CD4-positive, alpha-beta memory T cell (primary cell): ENCODE measurements at places on chromosomes 2 and 18. TPM values are rescaled to one million over a fixed set of nuclear protein-coding genes. Genes with fewer than 3 reads are reported as not detected.

MEP1B gene
- polyA plus RNA-seq, result not detected

CCDC121 gene
- 1.2 TPM for polyA plus RNA-seq

WNT10A gene
- polyA plus RNA-seq, result 8.1 TPM

TBC1D8 gene
- polyA plus RNA-seq, result 0.15 TPM

MYOM1 gene
- polyA plus RNA-seq, result 0.18 TPM

TXNDC9 gene
- 56.3 TPM for polyA plus RNA-seq

- no peak for DNase-seq
These were observed 59.1 kb downstream of the MAP3K20 start for GRCh38 chr2:173134703-173135102.

- no peak for DNase-seq
These were observed 79.8 kb upstream of the NOSTRIN start for GRCh38 chr2:168722592-168722991.

DNA sequence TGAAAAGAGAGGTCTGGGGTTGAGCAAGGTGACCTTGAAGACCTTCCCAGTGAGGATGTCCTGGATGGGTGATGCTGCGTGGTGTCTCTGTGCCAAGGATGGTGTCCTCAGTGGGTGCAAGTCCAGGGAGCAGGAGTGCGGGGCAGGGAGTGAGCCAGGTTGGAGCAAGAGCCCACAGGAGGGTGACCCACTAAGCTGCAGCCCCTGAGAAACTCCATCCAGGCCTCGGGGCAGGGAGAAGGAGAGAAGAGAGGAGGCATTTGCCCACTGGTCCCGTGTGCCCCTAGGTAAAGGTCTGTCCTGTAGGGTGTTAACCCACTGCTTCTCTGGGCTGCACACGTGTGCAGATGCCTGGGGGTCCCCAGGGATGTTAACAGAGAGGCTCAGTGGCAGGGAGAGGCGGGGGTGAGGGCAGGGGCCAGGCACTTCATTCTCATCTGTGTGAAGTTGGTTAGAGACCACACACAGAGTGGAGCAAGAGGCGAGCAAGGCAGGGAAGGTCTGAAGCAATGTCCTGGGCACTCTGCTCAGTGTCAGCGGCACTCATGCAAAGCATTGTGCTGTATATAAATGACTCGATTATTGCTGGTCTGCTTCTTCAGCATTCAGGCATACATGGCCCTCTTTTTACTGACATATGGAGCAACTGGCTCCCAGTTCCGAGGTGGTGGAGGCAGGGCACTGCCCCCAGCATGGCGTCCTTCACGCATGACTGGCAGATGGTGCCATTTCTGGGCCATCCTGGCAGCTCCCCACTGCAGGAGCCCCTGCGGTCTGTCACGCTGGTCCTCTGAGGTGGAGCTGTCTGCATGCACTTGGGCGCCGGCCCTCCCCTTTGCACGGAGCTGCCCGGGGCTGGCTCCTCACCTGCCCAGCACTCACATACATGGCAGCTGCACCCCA lies 117.2 kb upstream of the HS6ST1 start:
- DNase-seq, result no peak

DNA sequence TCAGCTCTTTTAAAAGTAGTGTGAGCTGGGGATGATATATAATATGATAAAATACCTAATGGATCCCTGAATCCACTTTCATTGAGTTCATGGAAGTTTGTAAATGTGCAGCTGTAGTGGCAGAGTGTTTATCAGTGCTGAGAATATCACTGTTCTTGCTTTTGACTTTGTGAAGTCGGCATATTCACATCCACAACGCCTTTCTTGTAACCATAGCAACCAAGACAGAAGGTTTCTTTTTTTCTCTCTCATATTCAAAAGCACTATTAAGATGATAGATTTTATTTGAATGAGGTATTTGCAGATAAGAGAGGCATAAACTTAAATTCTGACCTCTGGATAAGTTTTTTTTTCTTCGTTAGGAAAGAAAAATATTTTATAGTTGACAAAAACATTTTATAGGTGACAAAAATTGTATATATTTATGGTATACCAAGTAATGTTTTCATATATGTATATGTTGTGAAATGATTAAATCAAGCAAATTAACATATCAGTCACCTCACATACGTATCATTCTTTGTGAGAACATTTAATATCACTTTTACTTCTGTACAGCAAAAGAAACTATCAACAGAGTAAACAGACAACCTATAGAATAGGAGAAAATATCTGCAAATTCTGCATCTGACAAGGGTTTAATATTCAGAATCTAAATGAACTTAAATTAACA lies 130.0 kb downstream of the PLCL1 start:
- peak; percentile 33 for DNase-seq

- DNase-seq, result no peak
These were observed 311.1 kb downstream of the NR4A2 start for GRCh38 chr2:156021146-156022040.

DNA sequence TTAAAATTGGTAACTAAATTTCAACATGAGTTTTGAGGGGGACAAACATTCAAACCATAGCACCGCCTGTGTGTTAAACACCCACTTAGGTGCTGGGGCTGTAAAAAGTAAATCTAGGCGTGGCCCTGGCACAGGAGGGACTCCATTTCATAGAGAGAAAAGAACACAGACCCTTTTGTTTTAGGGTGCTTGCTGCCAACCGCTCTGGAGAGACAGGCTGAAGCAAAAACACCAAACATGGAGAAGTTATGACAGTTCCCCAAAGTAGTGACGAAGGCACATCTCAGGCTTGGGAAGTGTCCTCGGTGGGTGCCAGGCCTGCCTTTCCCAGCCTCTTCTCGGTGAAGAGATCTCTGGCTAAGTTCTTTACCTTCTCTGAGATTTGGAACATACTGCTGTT lies 5.1 kb downstream of the ACTG2 start:
- no peak for DNase-seq

DNA sequence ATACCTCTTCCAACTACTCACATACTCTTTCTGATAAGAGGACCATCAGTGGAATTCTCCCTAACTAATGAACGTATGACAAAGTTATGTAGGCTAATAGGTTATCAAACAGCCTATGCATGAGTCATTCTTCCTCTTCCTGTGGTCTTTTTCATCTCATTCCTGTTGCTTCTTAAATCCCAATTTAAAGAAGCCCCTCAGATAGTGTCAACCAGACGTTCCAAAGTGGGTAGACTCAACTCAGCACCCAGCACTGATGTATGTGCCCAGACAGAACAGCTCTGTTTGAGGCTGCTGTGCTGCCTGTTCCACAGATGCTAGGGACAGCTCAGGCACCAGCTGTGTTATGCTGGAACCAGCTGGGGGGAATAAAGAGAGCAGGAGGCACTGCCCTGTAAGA lies 52.6 kb downstream of the CXCR4 start:
- DNase-seq, result no peak

DNA sequence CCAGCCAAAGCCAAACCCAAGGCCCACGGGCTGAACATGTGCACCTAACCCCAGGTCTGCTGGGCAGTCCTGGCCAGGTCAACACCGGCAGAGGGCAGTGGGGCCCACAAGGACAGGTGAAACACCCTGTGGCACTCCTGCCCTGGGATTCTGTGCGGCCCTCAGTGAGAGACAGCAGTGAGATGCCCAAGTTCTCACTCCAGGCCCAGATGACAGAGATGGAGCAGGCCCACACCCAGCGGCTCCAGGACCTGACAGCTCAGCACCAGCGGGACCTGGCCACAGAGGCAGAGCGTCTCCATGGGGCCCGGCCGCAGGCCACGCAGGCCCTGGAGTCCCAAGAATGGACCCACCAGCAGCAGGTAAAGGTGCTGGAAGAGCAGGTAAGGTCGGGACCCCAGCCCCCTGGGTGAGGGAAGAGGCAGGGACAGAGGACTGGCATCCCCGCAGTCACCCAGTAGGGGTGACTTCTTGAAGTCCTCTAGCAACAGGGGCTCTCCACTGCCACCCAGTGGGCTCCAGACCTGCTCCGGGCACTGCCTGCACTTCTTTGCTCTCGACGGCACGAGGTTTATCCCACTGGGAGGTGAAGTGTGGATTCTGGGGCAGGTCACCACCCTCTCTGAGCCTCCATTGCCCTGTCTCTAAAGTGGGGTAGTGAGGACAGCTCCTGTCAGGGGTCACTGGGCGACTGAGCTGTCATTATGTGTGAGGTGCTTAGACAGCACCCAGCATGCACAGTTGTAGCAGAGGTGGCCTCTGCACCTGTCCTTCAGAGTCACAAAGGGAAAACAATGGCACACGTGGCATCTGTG lies 8.8 kb upstream of the SNED1 start:
- DNase-seq, result no peak

DNA sequence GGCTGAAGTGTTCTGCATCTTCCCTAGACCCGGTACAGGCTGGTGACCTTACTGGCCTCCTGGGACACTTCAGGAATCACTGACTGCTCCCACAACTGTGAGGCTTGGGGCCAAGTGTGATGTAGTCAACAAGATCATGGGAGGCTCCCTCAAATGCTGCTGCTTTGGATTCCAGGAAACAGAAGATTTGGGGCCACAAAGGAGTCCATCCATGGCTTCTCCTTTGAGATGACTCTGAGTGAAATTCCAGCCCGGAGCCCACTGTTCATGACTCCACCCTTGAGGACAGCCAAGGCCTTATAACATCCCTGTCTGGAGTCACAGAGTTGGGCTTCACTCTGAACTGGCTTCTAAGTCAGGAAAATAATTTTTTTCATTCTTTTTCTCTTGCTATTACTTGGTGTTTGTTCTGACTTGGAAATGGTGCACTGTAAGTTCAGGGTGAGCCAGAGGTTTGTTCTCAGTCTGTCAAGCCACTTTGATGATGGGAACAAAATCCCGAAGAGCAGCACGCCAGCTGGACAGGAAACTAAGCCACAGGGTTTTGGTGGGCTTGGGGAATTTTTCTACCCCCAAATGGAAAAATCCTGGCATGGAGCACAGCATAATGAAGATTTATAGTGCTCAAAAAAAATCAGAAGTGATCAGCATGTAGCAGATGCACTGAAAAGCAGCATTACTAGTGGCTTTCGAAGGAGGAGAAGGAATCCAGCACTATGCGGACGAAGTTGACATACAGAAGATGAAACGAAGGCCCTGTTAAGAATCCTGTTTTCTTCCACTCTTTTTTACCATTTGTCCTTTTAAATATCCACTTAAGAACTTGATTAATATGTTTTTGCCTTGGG lies 98.1 kb upstream of the ZFP36L2 start:
- DNase-seq, result no peak

DNA sequence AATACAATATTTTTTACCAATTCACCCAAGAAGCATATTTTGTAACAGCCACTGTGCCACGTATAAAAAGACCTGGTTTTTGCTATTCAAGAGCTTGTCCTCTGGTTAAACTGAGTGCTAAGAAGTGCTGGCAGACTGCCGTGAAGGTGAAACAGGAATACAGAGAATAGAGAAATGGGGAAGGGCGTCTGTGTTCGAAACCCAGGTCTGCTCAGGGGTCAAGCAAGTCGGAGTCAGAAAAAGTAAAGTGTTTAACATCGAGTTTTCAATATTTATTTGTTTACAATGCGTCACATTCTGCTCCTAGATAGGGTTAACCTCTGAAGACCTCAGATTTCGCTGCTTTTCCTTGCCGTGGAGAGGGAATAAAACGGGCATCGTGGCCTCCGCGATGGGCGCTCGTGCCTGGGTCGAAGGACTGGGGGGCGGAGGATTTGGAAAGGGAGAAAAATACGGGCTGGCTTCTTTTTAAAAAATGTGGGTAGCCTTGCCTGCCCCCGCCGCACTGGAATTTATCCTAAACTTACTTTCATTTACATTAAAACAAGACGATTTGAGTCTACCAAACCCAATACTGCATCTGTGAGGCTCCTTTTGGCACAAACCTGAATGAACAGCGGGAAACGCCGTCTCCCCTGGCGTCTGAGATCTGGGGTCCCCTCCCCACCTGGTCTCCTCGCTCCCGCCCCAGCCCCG lies 1.1 kb upstream of the SNTG2 start:
- no peak for DNase-seq

GRCh38 chr2:40591774-40592173 lies 139.9 kb upstream of the SLC8A1 start:
- DNase-seq, result no peak

DNA sequence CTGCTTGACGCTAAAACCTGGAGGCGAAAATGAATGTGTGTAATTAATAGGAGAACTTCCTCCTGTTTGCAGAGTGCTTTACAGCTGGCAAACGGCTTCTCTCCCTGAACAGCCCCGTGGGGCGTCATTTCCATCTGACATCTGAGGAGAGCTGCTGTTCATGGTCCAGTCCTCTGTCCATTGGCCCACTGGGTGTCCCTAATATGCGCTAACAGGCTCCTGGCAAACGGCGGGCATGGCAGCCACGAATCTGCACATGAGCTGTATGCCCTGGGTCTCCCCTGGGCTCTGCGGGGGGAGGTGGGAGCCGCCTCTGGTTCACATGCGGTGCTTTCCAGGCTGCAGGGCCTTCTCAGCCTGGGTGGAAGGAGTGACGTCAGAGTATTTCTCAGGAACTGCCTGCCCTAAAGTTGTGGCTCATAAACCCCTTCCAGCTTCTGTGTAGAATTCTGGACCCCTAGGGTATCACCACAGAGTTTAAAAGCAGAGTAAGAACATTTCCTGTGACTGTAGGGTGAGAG lies 73.2 kb downstream of the LRRFIP1 start:
- peak; percentile 75 for DNase-seq

GRCh38 chr18:48800466-48800865 lies 150.3 kb downstream of the SMAD7 start:
- no peak for DNase-seq

GRCh38 chr2:22690096-22690495 lies 694.9 kb upstream of the KLHL29 start:
- no peak for DNase-seq

GRCh38 chr2:15159751-15160177 lies 401.4 kb downstream of the NBAS start:
- DNase-seq, result no peak

DNA sequence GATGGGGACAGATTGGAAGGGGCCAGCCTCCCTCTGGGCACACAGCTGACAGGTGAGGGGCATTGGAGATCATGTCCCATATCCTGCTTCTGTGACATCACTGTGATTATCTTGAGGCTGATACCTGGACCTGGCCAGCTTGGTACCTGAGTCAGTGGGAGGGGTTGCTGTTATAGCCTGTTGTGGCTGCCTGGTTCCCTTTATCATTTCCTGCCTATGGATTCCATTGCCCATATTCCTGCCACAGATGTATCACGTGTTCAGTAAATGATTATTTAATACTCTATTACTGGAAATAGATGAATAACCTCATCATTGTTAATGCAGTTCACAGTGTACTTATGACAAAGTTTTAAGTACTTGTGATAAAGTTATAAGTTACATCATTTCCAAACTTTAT lies 7.8 kb upstream of the SCYGR1 start:
- DNase-seq, result no peak

- peak; percentile 82 for DNase-seq
These were observed 63.3 kb upstream of the ALPP start for GRCh38 chr2:232315049-232315922.

- peak; percentile 12 for DNase-seq
These were observed 249.0 kb downstream of the TRIB2 start for GRCh38 chr2:12965540-12966269.

DNA sequence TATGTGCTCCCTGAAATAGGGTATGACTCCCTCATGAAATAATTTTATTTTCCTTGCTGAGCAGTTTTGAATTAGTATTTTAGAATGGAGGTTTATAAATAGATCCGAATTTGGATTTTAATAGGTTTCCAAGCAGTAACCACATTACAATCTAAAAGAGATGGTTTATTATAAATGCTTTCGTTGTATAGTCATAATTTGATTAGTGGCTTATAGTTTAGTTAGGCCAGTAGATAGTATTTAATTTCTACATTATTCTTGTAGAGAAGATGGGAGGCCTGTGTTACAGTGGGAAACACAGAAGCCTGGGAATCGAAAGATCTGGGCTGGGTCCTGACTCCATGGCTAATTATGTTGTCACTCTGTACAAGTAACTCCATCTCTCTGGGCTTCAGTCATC lies 6.7 kb downstream of the CAB39 start:
- no peak for DNase-seq

GRCh38 chr2:145157741-145158591 lies 638.0 kb upstream of the ZEB2 start:
- no peak for DNase-seq
